ENCODE measurements at places on chromosomes 5 and 9.

DNA sequence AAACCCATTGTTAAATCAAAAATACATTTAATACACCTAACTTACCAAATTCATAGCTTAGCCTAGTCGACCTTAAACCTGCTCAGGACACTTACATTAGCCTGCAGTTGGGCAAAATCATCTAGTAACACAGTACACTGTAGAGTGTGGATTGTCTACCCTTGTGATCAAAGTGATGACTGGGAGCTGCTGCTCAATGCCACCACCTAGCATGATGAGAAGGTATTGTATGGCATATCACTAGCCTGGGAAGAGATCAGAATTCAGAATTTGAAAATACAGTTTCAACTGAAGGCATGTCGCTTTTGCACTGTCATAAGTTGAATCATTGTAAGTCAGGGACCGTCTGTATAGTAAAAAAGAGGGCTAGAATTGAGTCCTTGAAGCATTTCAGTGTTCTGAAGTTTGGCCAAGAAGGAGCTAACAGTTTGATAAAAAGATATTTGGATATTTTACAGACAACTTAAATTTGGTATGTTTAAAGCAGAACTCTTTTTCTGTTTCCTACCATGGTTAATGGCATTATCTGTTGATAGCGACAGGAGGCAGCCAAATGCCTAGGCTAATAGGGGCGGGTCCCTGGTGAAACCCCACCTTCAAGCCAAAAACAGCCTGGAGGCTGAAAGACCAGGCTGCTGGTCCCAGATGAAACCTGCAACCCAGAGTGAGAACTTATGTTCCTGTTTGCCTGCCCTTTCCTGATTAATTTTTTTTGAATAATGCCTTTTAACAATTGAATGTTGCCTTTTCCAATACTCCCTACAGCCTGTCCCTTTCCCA is 23.0 kb downstream of the SMIM15 start:
- no peak for DNase-seq

DNA sequence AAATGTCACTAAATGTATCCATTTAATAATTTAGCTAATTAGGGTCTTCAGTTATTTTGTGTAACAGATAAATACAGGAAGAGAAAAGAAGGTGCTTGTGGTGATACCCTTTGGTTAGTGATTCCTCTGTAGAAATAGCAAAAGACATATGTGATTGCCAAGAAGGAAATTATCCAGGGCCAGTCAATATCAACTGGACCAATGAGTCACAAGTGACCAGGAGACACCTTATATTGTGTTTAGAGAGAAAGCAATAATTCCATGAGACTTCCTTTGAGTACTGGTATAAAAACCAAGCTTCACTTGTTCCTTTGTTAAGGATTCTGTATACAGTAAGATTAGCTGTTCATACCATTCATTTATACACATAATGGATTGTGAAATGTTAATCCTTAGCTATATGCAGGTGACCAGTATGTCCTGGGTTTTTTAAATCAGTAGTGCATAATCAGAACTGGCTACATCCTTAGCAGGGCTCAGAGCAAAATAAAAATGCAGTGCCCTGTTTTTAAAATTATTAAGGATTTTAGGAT is 11.7 kb upstream of the F2R start:
- DNase-seq, result no peak

- no peak for DNase-seq
Measured at GRCh38 chr5:73436535-73437100, 12.0 kb downstream of the FOXD1 start.

DNA sequence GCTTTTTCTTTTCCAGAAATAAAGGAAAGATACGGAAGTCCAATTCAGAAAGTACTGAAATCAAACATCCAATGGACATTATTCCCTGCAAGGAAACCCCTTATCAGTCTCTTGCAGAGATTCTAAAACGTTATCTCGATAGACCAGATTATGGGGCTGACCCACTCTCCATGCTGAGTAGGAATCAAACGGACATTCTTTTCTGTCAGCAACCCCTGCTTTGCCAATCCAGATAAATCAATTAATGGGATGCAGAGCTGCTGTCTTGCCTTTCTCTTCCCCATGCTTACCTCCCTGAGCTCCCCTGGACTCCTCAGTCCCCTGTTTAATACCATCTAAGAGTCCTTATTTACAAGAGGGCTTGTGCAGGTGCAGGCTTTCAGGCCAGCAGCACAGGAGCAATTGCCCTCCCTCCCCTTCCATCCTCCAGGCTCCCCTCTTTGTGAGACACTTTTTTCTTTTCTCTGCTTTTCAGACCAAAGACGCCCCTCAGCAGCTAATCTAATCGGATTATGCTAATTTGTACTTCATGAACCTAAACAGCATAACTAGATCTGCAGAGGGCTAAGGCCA is 14.2 kb downstream of the TAL2 start:
- no peak for DNase-seq
